Right renal cortex interstitium (tissue), 3 donors: ENCODE measurements at places on chromosomes 2 and 18. TPM values are rescaled to one million over a fixed set of nuclear protein-coding genes. Genes with fewer than 3 reads are reported as not detected.

GRCh38 chr18:74110976-74111375 lies 36.7 kb downstream of the FBXO15 start:
- DNase-seq = no peak

The TMEM163 gene
- 1.4 TPM for polyA plus RNA-seq

- DNase-seq = no peak
These were observed 26.9 kb upstream of the TTN start for GRCh38 chr2:178834086-178834485.

DNA sequence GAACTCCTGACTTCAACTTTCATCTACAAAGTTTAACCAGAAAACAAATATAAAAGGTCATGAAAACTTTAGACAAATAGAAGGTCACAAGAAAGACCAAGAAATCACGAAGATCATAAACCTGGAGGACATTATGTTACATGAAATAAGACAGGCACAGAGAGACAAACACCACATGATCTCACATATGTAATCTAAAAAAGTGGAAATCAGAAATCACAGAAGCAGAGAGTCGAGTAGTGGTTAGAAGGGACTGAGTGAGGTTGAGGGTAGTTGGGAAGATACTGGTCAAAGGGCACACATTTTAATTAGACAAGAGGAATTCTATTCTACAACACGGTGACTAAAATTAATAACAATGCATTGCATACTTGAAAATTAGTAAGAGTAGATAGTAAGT lies 1.4 kb downstream of the GCFC2 start:
- no peak for DNase-seq

DNA sequence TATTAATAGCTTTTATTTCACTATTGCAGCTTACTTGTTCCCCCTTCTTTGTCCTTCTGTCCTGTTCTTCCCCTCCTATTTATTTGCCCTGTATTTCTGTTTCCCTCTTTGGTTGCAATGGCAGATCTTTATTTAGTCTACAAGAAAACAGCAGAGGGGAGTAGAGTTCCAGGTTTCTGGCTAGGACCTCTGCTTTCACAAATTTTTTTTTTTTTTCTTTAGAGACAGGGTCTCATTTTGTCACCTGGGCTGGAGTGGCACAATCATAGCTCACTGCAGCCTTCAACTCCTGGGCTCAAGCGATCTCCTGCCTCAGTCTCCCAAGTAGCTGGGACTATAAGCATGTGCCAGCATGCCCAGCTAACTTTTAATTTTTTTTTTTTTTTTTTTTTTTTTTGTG lies 188.1 kb upstream of the SPRED2 start:
- no peak for DNase-seq

DNA sequence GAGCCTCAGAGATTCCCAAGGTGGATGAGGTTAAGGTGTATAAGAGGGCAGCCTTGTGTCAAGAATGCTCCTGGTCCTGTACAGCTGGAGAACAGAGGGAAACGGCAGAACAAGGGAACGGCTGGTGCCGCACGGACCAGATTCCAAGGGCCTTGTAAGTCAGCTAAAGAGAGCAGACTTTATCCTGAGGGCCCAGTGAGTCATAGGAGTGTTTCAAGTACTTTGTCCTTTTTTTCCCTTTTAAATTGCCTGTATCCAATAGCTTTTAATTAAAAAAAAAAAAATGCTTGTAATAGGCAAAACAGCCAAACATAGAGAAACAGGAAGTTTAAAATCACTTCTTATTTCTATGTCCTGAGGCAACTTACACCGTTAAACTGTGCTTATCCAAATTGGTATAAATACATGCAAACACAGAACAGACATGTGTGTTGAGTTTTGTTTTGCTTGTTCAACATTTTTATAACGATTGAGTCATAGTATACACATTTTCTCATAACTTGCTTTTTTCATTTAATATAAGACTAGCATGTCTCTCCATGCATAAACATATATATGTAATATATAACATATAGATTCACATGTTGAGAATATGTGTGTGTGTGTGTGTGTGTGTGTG lies 42.1 kb upstream of the EVA1A start:
- DNase-seq = no peak
